IPS DF 6.9 (cell line): ENCODE measurements at places on chromosomes 3 and 15.

DNA sequence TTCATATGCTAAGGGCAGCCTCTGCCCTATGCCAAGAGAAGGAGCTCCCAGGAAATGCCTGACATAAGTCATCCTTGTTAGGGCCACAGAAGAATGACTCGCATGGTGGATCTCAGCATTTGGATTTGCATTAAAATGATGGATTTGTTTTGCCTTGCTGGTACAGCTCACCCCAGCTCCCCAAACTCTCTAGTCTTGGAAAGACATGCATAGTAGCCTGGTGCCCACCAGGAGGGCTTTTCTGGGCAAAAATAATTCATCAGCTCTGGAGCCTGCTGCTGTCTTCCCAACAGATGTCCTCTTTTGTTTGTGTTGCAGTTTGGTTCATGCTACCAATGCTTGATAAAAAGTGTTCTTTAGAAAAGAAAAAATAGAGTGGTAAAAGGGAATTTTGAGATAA, 833.0 kb downstream of the AGBL1 start:
- DNase-seq: no peak

DNA sequence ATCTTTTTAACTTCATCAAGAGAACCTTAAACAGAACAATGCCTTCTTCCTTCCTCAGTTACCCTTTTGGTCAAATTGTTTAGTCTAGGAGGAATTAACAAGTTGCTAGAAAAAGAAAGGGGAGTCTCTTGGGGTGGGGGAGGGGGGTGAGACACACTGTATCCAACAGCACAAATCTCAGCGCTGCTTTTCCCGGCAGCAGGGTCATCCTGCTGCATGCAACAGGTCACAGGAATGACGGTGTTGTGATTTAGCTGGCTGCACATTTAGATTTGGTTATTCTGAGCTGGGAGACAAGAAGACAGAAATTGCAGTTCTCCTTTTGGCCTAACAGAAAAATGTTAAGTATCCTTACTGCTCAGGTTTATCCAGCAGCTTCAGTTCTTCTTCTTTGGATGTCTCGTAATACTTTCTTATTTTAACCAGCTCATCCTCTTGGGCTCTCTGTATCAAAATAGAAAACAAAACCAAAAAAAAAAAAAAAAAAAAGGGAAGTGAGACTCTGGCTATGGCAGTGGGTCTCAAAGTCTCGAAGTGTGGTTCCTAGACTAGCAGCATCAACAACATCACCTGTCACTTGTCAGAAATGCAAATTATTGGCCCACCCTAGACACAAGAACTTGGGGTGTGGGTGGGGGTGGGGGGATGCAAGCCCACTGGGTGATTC, 190.5 kb downstream of the GREM1 start:
- DNase-seq: no peak

- no peak for DNase-seq
Measured at GRCh38 chr3:143151004-143151731, 31.6 kb downstream of the CHST2 start.

DNA sequence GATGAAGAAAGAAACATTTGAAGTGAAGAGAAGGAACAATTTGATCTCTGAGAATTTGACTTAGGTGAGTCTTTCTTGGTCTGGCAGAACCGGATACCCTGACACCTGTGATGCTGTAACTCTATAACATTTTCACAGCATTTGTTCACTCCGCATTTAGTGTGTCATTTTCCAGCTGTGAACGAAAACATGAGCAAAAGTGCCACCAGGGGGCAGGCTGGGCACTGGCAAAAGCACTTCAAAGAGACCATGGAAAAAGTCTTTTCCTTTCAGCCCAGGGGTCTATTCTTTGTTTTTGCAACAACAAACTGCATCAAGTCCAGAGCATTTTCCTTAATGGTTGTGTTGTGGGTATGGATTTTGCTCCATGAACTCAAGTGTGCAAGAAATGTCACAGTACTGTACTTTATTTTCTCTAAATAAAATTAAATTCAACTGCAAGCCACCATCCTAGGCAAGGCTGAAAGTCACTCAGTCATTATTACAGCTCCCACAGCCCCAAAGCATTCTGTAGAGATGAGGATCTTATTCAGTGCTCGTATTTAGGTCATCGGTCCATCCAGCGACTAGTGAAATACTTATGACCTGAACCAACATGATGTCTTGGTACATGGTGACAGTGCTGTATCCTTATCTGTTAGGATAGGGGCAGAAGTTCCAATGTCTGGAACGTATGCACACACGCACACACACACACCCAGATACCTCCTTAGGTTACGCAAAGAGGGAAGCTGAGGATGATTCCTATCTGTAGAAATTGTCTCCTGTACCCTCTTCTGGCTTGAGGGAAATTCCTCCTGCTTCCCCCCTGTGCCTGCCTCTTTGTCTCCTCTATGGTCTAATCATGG, 125.5 kb downstream of the GADL1 start:
- peak; percentile 52 for DNase-seq

DNA sequence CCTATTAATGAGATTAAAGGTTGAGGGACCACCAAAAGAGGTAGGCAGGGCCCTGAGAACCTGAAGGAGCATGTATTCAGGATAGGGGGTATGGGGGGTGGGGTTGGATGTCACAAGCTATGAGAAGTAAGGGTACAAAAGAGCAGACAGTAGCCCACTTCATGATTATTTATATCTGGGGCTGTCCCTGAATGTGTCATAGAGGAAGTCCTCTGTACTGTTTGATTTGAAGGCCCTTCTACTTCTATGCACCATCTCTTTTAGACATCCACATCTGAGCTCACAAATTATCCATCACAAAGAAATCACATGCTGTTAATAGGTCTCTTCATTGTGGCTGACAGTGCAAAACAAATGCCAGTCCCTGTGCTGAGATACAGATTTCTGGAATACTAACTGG, 68.6 kb downstream of the FHIT start:
- DNase-seq: no peak

DNA sequence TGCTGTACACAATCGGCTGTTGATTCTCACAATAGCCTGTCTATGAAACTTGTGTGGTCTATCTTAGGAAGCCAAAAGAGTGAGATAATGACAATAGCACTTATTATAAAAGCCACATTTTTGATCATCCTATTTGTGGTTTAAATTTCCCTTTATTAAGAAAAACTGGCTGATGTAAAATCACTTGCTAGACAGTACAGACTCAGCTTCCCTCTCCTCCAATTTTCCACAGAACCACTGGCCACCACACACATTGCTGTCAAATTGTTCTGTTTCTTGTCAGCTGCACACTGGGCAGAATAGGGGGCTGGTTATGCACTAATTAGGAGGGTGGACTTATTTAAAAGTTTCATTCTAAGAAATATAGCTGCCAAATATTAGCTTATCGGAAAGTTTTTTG, 425.9 kb downstream of the EPHA3 start:
- DNase-seq: no peak

DNA sequence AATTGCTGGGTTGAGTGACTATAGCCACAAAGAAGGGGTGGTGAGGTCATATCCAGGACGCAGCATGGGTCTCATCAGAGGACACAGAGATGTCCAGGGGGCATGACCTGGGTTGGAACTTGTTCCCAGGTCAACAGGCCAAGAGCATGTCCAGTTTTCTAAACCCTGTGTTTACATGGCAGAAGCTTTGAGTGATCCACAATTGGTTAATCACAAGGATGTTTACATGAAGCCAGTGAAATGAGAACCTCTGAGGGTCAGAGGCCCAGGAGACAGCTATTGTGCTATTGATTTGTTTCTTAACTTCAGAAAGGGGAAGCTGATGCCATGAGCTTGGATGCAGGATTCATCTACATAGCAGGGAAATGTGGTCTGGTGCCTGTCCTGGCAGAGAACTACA, 42.2 kb upstream of the TOPBP1 start:
- DNase-seq: no peak

- DNase-seq: no peak
Measured at GRCh38 chr3:169286214-169286613, 377.3 kb downstream of the MECOM start.

GRCh38 chr3:25456723-25457670, 28.9 kb downstream of the RARB start:
- no peak for DNase-seq

- DNase-seq: peak; percentile 11
Measured at GRCh38 chr3:2765002-2765579, 345.1 kb downstream of the IL5RA start.

DNA sequence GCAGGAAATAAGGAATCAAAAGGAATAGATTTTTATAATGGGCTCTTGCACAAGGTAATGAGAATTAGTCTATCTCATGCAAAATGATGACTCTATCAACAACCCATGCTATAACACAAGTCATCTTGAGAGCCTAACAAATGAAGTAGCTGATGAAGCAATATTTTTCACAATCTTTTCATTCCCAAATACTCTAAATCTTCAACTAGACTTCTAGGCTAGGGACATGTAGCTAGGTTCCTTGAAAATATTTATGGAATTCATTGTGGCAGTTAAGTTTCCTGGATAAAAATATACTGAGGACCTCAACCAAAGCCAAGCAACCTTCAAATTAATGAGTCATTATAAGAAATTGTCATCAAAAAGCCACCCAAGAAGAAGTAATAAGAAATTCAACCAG, 55.4 kb downstream of the DCBLD2 start:
- DNase-seq: no peak

GRCh38 chr3:120218981-120219380, 66.0 kb downstream of the GPR156 start:
- DNase-seq: no peak

DNA sequence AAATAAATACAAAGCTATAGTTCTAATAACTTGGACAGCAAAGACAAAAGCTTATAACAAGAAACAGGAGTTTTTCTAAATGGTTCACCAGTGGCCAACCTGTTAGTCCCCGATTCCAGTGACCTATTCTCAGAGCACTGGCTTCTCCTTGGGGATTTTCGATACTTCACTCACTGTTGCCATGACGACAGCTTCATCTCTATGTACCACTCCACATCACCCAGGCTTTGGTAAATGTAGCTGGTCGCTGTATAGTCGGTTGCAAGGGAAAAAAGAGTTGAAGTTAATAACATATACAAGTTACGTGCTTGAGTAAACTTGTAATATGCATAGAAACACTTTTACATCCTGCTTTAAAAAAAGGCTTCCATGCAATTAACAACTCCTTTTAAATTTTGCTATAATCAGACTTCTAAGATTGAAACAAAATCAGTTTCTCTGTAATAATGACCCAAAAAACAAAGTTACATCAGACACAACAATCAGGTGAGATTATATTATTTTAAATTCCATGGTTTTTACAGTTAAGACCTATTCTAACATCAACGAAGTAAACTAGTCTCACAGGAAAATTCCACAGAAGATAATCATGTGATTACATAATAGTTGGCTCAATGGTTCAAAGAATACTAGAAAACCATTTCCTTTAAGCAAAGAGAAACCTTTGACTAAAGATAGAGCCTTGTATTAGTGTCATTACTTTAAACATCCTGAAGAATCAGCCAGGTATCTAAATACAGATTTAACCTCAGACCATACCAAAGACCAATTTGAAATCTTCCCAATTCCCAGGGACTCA, 2.9 kb downstream of the CCNL1 start:
- DNase-seq: no peak

- no peak for DNase-seq
Measured at GRCh38 chr3:60434950-60435349, 816.3 kb downstream of the FHIT start.

GRCh38 chr15:76127169-76127568, 67.4 kb downstream of the TMEM266 start:
- DNase-seq: no peak

GRCh38 chr3:16658004-16658924, 53.0 kb upstream of the DAZL start:
- DNase-seq: no peak

DNA sequence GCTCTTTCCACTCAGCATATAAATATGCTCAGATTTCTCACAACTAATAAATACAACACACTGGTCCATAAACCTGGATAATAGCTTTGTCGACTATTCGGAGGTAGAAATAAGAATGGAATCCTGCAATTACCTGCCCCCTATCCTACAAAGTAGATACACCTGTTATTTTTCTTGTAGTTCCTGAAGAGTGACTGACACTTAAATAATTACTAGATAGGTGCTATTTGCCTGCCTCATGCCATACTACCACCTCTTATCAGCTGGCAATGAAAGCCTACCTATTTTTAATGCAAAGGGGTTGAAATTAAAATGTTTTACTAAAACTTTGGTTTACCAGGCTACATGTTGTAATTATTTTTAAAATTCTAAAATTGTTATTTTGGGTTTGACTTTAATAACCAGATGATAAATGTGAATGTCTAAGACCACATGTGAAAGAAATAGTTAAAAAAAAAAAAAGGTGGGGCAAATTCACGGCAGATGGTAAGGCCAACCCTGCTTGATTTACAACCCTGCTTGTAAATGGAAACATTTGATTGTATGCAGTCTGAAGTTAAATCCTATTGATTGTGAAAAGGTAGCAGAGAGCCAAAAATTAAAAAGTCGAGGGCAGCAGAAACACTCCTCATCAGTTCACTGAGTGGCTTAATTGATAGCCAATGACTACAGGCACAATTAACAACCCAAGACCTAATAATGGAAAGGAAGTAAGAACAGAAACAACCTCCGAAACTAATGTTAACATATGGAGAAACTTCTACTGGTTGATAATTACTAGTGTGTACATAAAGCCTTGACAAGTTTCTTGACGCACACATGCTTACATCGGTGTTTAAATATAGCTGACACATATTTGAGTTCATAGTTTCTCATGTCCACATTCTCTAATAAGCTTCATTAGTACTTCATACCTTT, 8.9 kb downstream of the PEAK1 start:
- DNase-seq: no peak

DNA sequence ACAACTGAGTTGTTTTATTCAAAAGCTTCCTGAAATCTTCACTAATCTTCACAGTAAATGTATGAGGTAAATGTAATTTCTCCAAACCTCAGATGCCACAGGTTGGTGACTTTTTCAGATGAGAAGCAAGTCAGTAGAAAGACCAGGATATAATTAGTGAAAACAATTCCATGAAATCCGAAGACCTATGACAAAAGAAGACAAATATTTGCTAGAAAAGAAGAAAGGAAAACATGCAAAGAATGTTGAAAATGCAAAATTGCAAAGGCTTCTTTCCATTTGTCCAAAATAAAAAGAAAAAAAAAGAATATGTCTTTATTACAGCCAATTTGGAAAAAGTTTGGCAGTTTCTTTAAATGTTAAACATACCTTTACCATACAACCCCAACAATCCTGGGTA, 88.3 kb upstream of the MYRIP start:
- no peak for DNase-seq

DNA sequence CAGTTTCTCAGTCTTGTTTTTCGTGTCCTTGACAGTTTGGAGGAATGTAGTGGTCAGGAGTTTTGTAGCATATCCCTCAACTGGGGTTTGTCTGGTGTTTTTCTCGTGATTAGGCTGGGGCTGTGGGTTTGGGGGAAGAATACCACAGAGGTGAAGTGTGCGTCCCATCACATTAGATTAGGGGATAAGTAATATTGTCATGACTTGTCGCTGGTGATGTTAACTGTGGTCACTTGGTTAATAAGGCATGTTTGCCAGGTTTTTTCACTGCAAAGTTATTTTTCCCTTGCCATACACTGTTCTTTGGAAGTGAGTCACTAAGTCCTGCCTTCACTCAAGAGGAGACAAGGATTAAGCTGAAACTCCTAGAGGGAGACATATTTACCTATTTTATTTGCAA, 39.1 kb downstream of the PAK2 start:
- DNase-seq: no peak

- no peak for DNase-seq
Measured at GRCh38 chr15:98381446-98381845, 266.9 kb upstream of the IGF1R start.

- DNase-seq: no peak
Measured at GRCh38 chr3:159776779-159777178, 211.9 kb upstream of the IL12A start.
